ENCODE measurements at places on chromosomes 11 and 22.

DNA sequence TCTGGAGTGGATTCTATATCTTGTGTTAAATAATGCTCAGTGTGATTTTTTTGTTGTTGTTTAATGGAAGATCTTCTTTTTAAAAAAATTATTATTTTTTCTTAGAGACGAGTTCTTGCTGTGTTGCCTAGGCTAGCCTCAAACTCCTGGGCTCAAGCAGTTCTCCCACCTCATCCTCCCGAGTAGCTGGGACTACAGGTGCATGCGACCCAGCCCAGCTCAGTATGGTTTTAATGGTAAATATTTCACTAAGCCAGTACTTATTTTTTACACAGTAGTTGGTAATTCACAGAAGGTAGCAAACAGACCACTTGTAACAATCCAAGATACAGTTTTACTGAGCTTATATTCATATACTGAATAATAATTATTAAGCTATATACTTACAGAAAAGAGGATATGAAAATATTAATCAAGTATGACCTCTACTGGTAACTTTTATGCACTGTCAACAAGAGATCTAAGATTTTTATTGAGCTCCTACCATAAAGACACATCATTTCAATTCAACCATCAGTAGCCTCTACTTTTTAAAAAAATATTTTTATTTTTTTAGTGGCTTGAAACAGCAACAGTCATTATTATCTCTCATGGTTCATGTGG, 6.1 kb upstream of the CD59 start:
- DNase-seq, result no peak

GRCh38 chr22:11066458-11067285, 4461.3 kb upstream of the OR11H1 start:
- no peak for DNase-seq

DNA sequence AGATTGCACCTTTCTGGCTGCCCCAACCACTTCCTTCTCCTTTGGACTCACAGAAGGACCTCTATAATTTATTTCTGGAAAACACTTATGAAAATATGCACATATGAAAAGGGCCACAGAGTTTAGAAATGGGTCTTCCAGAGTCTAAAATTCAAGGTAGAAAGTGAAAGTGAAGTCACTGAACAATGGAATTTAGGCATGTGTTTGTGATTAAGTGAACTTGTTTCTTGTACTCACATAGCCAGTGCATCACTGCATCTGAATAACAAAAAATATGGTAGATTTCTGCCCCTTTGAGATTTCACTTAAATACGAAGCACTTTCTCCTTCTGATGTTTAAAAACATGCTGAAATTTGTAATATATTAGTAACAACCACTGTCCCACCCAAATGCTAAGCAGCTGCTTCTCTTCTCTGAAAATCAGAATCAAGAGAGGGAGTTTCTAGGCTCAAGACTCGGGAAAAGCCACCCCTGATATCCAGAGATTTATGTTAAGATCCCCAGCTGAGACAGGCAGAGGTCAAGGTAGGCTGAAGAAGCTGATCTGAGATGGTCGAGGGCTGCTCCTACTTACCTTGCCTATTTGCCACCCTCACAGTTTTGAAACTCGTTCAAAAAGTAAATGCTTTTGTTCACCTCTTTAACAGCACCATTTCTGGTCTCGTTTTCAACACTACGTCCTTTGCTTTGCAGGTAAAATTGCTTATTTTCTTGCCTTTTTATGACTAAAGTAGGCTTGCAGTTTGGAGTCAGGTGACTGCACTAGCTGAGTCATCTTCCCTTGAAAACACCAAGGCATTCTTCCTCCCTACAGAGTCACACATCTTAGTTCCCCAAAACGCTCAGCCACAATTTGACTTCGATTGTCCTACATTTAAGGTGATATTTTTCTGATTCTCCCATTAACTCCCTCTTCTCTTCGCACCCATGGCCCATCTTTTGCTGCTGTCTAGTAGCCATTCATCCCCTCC, at the start of gene XKR3:
Gene XKR3, minus strand, starts transcription at position 696 of the 972 bp plus-strand sequence. CDS start 17,338 bp downstream, outside the sequence.
- no peak for DNase-seq

DNA sequence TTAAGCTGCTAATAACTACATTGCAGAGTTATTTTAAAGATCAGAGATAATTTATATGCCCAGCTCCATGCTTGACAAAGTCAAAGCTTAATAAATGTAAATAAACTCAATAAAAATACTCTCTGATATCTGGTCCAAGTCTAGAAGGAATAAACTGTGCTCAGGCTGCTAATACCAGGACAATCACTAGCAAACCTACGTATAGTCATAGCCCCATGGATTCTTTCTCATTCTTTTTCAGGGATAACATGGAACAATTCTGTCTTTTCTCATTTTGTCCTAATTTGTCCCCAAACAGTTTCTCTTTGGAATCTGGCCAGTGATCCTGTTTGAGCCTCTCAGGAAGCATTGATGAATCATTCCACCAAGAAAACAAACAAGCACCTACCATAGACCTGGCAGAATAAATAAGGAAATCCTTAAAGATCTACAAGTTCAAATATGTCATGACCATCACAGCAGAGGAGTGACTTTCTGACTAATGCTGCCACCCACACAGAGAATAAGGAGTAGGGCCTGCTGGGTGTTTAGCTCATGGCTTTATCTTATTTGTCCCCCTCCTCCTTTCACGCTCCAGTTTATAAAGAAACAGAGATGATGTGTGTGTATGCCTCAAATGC, 14.1 kb upstream of the B3GNT6 start:
- DNase-seq, result no peak

DNA sequence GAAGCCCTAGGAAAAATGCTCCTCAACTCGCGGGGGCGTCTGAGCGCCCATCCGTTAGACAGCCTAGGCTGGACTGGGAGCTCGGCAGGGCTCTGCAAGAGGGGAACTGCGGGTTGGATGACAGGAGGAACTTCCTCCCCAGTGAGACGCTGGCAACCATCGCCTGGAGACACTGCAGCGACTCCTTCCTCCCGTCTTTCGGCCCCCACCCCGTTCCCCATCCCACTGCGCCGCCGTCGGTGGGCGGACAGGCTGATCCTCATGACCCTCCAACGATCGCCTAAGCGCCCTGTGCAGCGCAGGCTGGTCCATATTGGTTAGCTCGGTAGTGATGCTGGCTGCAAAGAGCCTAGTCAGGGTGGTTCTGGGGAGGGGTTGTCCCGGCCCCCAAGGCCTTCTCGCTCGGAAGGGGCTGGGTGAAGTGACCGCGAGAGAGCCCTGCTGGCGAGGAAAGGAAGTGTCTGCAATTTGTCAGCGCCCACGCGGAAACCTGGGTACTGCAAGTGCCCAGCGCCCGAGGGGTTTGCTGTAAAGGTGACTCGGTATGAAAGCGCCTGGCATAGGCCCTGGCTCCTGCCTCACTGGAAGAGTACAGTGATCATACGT, 638 bp downstream of the NRGN start:
- DNase-seq, result no peak

DNA sequence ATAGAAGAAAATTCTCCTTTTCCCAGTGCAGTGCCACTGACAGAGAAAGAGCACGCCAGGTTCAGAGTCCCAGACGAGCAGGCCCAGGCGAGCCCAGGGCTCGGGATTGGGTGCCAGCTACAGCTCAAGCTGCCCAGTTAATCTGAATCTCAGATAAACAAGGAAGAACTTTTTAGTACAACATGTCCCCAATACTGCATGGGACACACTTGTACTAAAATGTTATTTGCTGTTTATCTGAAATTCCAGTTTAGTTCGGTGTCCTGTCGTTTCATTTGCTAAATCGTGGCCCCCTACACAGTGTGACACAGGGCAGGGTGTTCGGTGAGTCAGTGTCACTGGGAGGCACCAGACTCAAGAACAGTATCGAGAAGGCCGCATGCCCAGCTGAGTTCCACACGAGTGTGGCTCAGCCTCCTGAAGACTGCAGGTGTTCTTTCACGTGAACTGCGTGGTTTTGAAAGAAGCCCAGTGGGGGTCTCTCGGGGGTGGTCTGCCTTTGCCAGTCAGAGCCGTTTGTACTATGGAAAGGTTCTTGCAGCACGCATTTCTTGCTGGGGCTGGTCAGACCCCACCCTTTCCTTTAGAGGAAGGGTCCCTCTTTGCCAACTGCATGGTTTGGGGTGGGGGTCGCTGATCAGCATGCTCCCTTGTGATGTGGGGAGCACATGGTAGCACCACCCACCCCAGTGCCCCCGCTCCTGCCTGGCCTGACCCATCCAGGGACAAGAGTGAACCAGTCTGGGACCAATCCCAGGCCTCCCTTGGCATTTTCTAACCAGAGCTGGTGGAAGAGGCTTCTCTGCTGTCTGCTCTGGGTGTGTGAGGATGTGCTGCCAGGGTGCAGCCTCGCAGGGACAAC, 115.6 kb upstream of the B3GAT1 start:
- no peak for DNase-seq

DNA sequence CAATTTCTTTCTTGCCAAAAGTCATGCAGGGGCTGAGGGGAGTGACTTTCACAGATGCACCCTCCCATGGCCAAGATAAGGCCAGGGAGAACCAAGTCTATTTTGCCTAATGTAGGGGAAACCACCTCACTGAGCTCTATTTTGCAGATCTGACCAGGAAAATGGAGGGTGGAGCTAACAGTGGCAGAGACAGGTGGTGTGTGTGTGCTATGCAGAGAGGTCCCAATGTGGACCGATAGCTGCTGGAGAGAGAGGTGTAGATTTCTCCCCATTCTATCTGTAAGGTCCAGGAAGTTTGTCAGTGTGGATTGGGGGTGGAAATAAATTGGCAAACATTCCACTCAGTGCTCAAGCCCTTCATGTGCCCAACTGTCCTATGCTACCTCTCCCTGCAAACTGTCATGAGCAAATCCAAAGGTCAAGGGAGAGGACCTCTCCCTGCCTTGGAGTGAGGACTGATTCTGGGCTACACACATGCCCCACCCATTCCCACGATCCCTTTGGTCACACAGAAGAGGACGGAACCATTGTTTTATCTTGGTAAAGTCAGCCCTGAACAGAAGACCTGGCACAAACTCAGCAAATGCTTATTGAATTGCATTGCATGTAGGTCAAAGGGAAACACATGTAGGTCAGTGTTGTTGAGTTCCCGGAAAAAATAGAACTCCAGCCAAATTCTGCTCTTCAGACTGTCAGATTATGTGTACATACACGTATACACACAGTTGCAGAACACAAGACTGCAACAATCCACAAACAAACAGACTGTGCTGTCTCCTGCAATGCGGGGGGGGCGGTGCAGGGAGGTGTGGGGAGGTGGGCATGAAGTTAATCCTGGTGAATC, 65.9 kb downstream of the C11orf58 start:
- DNase-seq, result no peak

DNA sequence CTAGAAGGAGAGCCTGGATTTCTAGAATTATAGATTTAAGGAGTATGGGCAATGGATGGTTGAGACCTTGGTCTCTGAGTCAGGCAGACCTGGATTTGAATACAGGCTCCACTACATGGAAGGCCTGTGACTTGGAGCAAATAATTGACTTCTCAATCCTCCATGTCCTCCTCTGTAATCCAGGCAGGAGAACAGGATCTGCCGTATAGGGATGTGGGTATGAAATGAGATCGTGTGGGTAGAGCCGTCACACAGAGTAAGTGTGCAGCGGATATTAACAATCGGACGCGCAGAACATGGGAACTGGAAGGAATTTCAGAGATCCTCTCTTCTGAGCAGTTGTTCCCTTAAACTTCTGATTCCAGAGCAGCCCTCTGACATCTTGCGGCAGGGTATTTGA, 11.5 kb upstream of the TMPRSS13 start:
- no peak for DNase-seq

GRCh38 chr11:92659793-92660192, 309.7 kb upstream of the MTNR1B start:
- DNase-seq, result no peak

GRCh38 chr11:58965246-58965985, 26.1 kb downstream of the GLYATL1 start:
- no peak for DNase-seq

- no peak for DNase-seq
Observed at GRCh38 chr22:43424666-43425630, 13.1 kb downstream of the MPPED1 start.

DNA sequence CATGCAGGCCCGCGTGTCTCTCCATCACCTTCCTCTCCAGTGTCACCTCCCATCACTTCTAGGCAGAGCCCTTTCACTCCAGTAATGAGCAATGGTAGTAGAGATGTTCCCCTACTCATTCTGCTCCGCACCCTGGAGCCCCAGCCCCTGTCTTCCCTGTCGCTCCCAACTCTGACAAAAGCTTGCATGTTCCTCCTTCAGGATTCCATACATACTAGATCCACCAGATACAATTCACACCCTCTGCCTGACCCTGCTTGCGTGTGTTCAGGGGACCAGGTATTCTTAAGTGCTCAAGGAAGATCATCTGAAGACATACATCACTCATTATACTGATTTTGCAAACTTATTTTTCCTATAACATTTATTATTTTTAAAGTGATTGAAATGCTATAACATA, 222.7 kb downstream of the SNX19 start:
- DNase-seq, result no peak

DNA sequence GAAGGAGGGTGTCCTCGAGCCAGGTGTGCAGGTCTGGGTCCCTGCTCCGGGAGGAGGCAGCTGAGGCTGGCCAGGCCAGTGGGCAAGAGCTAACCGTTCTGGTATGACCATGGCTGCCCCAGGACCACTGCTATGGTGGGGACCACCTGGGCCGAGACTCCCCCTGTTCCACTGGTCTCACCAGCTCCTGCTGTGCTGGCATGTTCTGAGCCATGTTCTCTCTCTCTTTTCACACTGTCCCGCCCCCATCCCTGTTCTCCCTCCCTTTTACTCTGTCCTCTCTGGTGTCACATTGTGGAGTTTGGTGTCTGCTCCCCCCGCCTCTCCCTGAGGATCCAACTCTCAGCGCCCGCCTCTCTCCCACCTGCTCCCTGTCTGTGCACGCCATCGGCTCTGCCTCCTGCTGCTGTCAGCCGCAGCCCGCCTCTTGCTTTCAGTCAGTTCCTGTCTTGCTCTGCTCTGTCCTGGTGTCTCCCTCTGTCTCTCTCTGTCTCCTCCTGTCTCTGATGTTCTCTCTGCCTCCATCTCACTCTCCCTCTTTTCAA, 66.4 kb downstream of the LRRC32 start:
- DNase-seq, result no peak

DNA sequence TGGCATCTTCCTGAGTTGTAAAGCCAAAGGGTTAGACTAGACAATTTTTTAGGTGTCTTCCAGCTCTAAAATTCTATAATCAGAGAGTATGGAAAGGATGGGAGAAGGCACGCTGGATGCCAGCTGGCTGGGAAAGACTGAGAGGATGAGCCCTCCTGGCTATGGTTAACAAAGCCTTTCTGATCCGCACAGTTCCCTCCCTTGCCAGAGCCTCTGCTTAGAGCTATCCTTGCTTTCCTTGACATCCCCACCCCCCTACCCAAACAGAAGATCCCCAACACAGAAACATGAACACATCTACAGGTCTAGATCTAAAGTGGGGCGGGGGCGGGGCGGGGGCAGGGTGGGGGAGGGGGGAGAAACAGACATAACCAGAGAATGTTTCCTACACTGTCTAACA, 6.5 kb downstream of the TCF20 start:
- no peak for DNase-seq
